ENCODE measurements at places on chromosomes 2 and 18.

- no peak overlapping the region for H3K27ac ChIP-seq
- H3K27me3 ChIP-seq: no peaks in the 10 kb centered on the region
- no peaks in the 10 kb centered on the region for H3K36me3 ChIP-seq
- H3K4me3 ChIP-seq: no peak overlapping the region
Measured at GRCh38 chr18:31146809-31147208, 15.8 kb downstream of the DSC1 start.

GRCh38 chr2:139674577-139674976, 894.4 kb upstream of the NXPH2 start:
- H3K4me3 ChIP-seq: no peak overlapping the region
- no peaks in the 10 kb centered on the region for H3K36me3 ChIP-seq
- DNase-seq: no peak
- peaks cover 3% of the 10 kb centered on the region for H3K4me1 ChIP-seq
- no peak overlapping the region for H3K27ac ChIP-seq

DNA sequence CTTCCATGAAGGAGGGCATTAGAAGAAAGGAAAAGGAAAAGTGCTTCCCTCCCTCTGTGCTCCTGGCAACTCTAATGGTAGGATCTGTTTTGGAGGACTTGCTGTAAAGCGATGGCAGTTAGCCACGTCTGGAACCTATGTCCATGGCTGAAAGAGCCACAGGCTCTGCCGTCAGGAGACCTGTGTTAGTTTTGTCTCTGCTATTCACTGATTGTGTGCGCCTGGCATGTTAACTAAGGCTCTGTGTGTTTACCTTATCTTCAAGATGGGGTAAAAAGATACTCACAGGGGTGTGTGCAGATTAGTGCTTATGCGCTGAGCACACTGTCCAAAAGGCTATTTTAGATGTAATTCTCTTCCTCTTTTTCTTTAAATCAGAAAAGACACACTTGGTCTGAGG, 109.8 kb upstream of the LTBP1 start:
- no peak for DNase-seq
- H3K36me3 ChIP-seq: no peaks in the 10 kb centered on the region
- no peak overlapping the region for H3K4me3 ChIP-seq
- no peaks in the 10 kb centered on the region for H3K4me1 ChIP-seq

GRCh38 chr2:96485751-96486651, 19.2 kb downstream of the NEURL3 start:
- no peak overlapping the region for H3K27ac ChIP-seq
- peak; percentile 64 for DNase-seq
- peak overlapping the region; percentile 46 for H3K4me3 ChIP-seq
- no peaks in the 10 kb centered on the region for H3K36me3 ChIP-seq

DNA sequence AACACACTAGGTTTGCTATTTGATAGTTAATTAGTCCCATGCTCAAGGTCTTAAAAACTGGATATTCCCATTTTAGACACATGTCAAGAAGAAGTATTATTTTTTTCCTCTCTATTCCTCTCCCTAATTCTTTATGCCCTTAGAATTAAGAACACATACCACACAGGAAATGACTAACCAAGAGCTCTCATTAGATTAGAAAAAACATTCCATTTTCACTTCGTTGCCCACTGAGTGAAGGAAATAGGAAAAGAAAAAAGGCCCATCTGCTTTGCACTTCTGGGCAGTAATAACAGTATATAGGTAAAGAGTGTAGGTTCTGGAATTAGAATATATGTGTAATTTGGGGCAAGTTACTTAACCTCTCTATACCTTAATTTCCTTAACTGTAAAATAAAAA, 26.9 kb downstream of the ACADL start:
- no peaks in the 10 kb centered on the region for H3K27me3 ChIP-seq
- no peaks in the 10 kb centered on the region for H3K4me1 ChIP-seq
- DNase-seq: no peak
- H3K27ac ChIP-seq: no peak overlapping the region

GRCh38 chr2:230412846-230413245, 3.2 kb upstream of the SP100 start:
- peaks cover 20% of the 10 kb centered on the region for H3K27me3 ChIP-seq
- H3K4me3 ChIP-seq: no peak overlapping the region
- no peak for DNase-seq
- H3K27ac ChIP-seq: no peak overlapping the region

DNA sequence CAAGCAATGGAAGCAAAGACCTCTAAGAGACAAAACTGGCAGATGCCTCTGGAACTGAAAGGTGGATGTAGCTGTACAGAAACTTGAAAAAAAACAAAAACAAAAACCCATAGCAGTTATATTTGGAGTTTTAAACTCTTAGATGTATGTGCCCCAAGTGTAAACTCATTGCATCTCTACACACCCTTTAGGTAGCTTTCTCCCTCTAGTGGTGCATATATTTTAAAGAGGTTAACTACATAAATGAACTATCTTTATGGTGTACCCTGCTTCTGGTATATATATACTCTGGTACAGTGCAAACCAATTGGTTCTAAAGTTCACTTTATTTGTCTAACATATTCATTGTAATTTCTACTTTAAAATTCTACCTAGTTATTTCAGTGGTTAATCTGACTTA, 518.2 kb downstream of the NRXN1 start:
- H3K4me1 ChIP-seq: peaks cover 13% of the 10 kb centered on the region
- H3K27ac ChIP-seq: no peak overlapping the region
- DNase-seq: peak; percentile 27
- no peaks in the 10 kb centered on the region for H3K27me3 ChIP-seq
- H3K4me3 ChIP-seq: no peak overlapping the region

DNA sequence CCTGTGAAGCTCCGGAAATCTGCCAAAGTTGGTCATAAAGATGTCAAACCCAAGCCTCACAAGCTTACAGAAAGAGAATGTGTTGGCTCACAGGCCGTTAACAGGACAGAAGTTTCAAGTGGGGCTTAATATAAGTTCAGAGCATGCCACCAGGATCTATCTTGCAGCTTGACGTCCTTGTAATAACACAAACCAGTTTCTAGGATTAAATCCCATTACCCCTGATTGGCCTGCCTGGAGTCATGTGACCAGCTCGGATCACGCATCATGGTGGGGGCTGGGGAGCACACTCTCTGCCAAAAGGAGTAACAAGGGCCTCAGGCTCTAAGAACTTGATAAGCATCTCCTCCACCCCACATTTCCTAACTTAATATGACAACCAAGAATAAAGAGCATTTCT, 38.9 kb upstream of the SCG2 start:
- no peak overlapping the region for H3K4me3 ChIP-seq
- no peaks in the 10 kb centered on the region for H3K27me3 ChIP-seq
- peaks cover 11% of the 10 kb centered on the region for H3K4me1 ChIP-seq
- H3K27ac ChIP-seq: no peak overlapping the region
- no peaks in the 10 kb centered on the region for H3K36me3 ChIP-seq

DNA sequence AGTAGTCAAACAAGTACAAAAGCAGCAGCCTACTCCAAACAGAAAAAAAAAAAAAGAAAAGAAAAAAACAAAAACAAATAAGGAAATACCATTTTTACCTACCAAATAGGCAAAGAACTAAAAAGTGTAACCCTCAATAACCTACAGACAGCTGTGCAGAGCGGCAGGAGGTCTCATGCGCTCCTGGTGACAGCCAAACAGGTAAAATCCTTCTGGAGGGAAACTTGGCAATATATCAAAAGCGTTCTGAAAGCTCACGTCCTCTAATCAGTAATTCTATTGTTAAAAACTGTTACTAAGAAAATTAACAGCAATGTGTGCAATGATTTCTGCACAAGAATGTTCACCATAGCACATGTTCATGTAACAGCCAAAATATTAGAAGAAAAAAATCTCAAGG, 105.6 kb downstream of the AFF3 start:
- no peak for DNase-seq
- no peaks in the 10 kb centered on the region for H3K4me1 ChIP-seq
- no peaks in the 10 kb centered on the region for H3K36me3 ChIP-seq
- H3K27ac ChIP-seq: no peak overlapping the region
- no peak overlapping the region for H3K4me3 ChIP-seq

- H3K4me3 ChIP-seq: no peak overlapping the region
- H3K27ac ChIP-seq: no peak overlapping the region
- no peaks in the 10 kb centered on the region for H3K27me3 ChIP-seq
- no peak for DNase-seq
- peaks cover 13% of the 10 kb centered on the region for H3K4me1 ChIP-seq
- no peaks in the 10 kb centered on the region for H3K36me3 ChIP-seq
Measured at GRCh38 chr2:50650403-50650810, 381.5 kb downstream of the NRXN1 start.

GRCh38 chr18:38868757-38869156, 1303.2 kb upstream of the CELF4 start:
- no peak overlapping the region for H3K27ac ChIP-seq
- peaks cover 4% of the 10 kb centered on the region for H3K4me1 ChIP-seq
- H3K4me3 ChIP-seq: no peak overlapping the region

DNA sequence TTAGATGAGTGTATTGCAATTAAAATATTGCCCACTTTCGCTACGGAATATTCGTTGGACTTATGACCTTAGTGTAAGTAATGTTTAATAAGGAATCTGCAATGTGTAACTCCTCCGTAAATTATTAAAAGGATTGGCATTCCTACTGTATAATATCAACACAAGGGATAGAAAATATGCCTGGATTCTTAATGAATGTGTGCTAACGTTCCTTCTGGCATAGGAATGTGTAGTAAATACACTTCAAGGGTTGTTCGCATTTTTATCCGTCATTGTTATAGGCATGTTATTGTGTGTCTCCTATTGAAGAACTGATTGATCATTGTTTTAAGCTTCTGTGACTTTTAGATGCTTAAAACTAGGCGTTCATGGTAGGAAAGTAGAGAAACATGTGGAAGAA, 134.5 kb downstream of the NEDD4L start:
- no peak overlapping the region for H3K4me3 ChIP-seq
- no peaks in the 10 kb centered on the region for H3K27me3 ChIP-seq
- no peak for DNase-seq

GRCh38 chr2:155841442-155841841, 491.1 kb downstream of the NR4A2 start:
- peak overlapping the region; percentile 63 for H3K27ac ChIP-seq
- no peaks in the 10 kb centered on the region for H3K36me3 ChIP-seq
- peak overlapping the region; percentile 6 for H3K4me3 ChIP-seq
- peak; percentile 72 for DNase-seq
- H3K4me1 ChIP-seq: peaks cover 50% of the 10 kb centered on the region

DNA sequence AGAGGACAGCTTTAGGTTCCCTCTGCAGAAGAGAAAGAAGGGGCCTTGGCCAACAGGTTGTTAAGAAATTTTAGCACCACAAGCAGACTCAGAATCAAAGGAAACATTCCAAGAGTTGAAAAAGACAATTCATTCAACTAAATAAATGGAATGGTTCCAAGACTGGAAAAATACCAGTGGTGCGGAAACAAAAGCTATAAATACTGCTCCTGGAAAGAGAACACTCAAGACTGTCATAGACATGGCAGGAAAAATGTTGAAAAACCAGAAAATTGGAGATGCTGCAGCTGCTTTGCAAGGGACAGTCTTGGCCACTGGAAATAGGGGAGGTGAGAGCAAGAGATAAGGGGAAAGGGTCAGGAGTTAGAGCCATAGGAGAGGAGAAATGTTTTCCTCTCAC, 312.7 kb upstream of the CYRIA start:
- DNase-seq: no peak
- H3K27ac ChIP-seq: no peak overlapping the region
- no peak overlapping the region for H3K4me3 ChIP-seq
- no peaks in the 10 kb centered on the region for H3K36me3 ChIP-seq
- H3K4me1 ChIP-seq: no peaks in the 10 kb centered on the region
- no peaks in the 10 kb centered on the region for H3K27me3 ChIP-seq
